ENCODE measurements at places on chromosomes 4 and X. TPM values are rescaled to one million over a fixed set of nuclear protein-coding genes. Genes with fewer than 3 reads are reported as not detected.

Gene XIAP
- total RNA-seq: 35.0 TPM

Gene CT83
- not detected for total RNA-seq

Gene FAM149A
- 6.8 TPM for total RNA-seq

Gene SMIM10
- total RNA-seq: 2.1 TPM

Gene TACR3
- 4.2 TPM for total RNA-seq

Gene HTN3
- not detected for total RNA-seq

Gene NPFFR2
- total RNA-seq: not detected

Gene NHSL2
- total RNA-seq: 4.7 TPM

Gene MAGEA10
- total RNA-seq: not detected

Gene PARM1
- 28.7 TPM for total RNA-seq

Gene FHDC1
- total RNA-seq: 3.7 TPM

Gene PCDH11X
- 1.0 TPM for total RNA-seq

Gene ODAM
- not detected for total RNA-seq

Gene PRPS2
- 8.9 TPM for total RNA-seq

Gene NSG1
- 1.0 TPM for total RNA-seq

Gene PCDH7
- 33.4 TPM for total RNA-seq

Gene GLRA3
- total RNA-seq: not detected

Gene NEXMIF
- total RNA-seq: 1.0 TPM

Gene NOX1
- not detected for total RNA-seq

Gene GUCY1A1
- 19.8 TPM for total RNA-seq

Gene RGN
- total RNA-seq: 3.1 TPM

Gene FAM47E
- total RNA-seq: 0.52 TPM

Gene DUSP21
- total RNA-seq: not detected

Gene TBC1D19
- 41.8 TPM for total RNA-seq

Gene CPE
- 89.8 TPM for total RNA-seq

Gene ASB11
- 15.1 TPM for total RNA-seq

Gene ACSL4
- total RNA-seq: 27.7 TPM

Gene EDA
- 11.0 TPM for total RNA-seq

All from skeletal muscle tissue (tissue), 5 donors.